HepG2 (cell line): ENCODE measurements at places on chromosomes 7 and 10. TPM values are rescaled to one million over a fixed set of nuclear protein-coding genes. Genes with fewer than 3 reads are reported as not detected.

GRCh38 chr7:147700702-147701101 is 889.9 kb upstream of the C7orf33 start:
- no peaks in the 10 kb centered on the region for H3K36me3 ChIP-seq
- no peaks in the 10 kb centered on the region for H3K27me3 ChIP-seq
- no peak overlapping the region for H3K27ac ChIP-seq
- H3K4me1 ChIP-seq, result no peaks in the 10 kb centered on the region
- DNase-seq, result no peak
- no peak overlapping the region for H3K4me3 ChIP-seq

The KCND2 gene
- not detected in 2 replicates for total RNA-seq

The GTPBP10 gene
- total RNA-seq, result 38.7 and 54.6 TPM in 2 replicates

DNA sequence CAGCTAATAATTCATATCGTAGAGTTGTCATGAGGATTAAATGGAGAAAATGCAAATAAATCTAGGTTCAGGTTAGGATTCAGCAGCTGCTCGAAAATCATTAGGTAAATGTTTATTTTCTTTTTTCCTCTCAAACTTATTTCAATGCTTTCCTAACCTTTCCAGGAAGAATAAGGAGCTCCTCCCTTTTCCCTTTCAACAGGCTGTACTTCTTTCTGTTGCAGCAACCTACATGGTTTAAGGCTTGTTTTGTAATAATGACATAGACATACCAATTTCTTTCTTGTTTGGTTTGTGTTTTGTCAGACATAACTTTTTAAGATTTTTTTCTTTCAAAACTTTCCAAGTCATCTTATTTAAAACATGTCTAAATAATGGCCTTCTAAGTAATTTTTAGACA is 18.2 kb downstream of the GPR141 start:
- no peaks in the 10 kb centered on the region for H3K4me1 ChIP-seq
- no peak overlapping the region for H3K27ac ChIP-seq
- H3K27me3 ChIP-seq, result no peaks in the 10 kb centered on the region
- H3K4me3 ChIP-seq, result no peak overlapping the region

The OR2A42 gene
- not detected in 2 replicates for total RNA-seq

The WDFY4 gene
- total RNA-seq, result not detected in 2 replicates

The ITIH5 gene
- total RNA-seq, result 3.5 and 8.9 TPM in 2 replicates

- peak within 1 kb of the TSS; percentile 81 for H3K4me3 ChIP-seq
- peak within 1 kb of the TSS; percentile 94 for H3K27ac ChIP-seq
- no peaks in the 10 kb centered on the region for H3K36me3 ChIP-seq
- no peaks in the 10 kb centered on the region for H3K27me3 ChIP-seq
- DNase-seq, result no peak
Observed at GRCh38 chr7:77415823-77416620, at the start of gene GSAP. TSS of gene GSAP (minus strand) at chr7:77416349. CDS start at chr7:77416321, 28 bp downstream.

DNA sequence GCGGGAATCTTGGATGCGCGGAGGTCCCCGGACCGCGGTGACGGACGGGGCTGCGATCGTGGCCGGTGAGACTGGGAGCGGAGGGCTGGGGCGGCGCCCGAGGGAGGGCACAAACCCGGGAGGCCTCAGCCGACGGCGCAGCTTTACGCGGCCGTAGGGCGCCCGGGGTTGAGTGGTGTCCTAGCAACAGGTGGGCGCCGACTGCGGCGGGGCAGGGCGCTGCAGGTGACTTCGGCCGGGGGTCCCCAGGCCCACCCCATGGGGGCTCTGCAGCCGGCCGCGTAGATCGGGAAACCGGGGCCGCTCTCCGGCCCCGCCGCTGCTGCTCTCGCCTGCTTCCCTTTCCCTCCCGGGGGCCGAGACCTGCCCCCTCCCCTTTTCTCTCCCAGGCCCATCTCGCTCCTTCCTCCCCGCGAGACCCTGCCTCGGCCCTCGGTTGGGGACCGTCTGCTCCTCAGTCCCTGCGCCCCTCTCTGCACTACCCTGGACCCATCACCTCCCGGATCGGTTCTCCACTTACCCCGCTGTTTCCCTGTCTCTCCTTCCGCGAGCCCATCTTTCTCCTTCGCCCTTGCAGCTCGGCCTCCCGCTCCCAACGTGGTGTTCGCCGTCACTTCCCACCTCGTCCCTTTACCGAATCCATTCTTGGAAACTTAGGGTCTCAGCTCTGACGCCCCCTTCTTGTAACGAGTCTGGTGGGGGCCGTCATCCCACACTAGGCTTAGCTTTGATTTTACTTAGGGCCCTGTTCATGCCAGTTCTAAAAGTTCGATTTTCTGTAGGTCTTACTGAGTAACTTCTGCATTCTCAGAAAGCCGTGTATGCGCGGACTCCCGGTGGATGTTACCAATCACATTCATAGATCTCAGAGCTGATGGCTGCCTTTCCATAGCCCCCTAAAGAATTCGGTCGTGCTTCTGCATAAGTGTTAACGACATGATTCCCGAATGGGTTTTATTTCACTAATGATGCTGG is 18.5 kb upstream of the ACBD5 start:
- no peak overlapping the region for H3K27ac ChIP-seq
- DNase-seq, result no peak
- H3K4me1 ChIP-seq, result peaks cover 9% of the 10 kb centered on the region; the same call in 1 of the 2 replicates
- no peaks in the 10 kb centered on the region for H3K36me3 ChIP-seq
- peak overlapping the region; percentile 46 for H3K4me3 ChIP-seq

DNA sequence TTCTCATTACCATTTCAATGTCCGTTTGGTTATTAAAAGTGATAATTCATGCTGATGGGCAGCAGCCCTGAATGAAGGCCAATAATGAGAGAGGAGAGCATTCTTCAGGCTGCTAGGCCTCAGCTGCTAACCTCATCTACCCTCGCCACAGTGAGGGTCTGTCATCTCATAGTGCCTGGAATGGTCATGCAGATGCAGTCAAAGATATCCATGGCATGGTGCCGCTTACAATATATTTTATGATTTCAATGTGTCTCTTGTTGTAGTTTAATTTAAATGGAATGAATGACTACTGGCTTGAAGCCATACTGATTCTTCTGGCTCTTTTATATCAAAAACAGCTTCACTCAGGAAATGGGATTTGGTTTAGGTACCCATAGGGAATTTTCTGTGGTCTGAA is 126.9 kb downstream of the SLC16A9 start:
- H3K4me1 ChIP-seq, result no peaks in the 10 kb centered on the region
- H3K4me3 ChIP-seq, result no peak overlapping the region
- H3K27me3 ChIP-seq, result no peaks in the 10 kb centered on the region
- DNase-seq, result no peak
- no peak overlapping the region for H3K27ac ChIP-seq

DNA sequence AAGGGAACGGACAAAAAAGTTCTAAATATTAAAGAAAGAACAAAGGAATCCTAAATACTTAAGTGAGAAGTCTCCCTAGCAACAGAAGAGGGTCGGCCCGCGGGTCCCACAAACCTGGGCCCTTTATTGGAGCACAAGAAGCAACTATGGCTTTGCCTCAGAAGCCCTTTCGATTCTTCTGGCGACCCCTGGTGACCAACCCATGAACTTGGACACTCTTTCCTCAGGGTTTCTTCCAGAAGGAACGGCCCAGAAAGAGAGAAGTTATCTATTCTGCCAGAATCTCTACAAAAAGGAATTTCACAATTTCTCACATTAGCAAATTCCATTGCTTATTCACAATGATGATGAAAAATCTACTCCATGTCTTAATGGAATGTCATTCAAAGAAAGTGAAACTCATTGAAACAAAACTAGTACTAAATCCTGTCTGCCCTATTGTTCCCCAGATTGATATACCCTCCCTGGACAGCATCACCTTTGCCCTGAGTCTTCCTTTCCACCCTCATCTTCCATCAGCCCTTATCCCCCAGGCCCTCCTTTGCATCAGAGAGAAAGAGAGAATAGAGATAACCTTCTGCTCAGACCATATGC is 43.7 kb downstream of the CPVL start:
- no peak overlapping the region for H3K27ac ChIP-seq
- peak; percentile 48 for DNase-seq
- no peak overlapping the region for H3K4me3 ChIP-seq
- peaks cover 39% of the 10 kb centered on the region for H3K4me1 ChIP-seq
- H3K27me3 ChIP-seq, result no peaks in the 10 kb centered on the region

GRCh38 chr10:127146661-127147060 is 49.7 kb downstream of the INSYN2A start:
- no peak overlapping the region for H3K27ac ChIP-seq
- H3K4me1 ChIP-seq, result no peaks in the 10 kb centered on the region
- H3K36me3 ChIP-seq, result 0 out of 2 replicates have a peak, but pooled peaks cover 1% of the 10 kb centered on the region
- H3K27me3 ChIP-seq, result no peaks in the 10 kb centered on the region
- DNase-seq, result no peak
- no peak overlapping the region for H3K4me3 ChIP-seq

GRCh38 chr7:153675131-153675530 is 377.1 kb upstream of the DPP6 start:
- H3K27ac ChIP-seq, result no peak overlapping the region
- no peak for DNase-seq
- no peaks in the 10 kb centered on the region for H3K4me1 ChIP-seq
- H3K27me3 ChIP-seq, result no peaks in the 10 kb centered on the region

The CDHR3 gene
- 8.2 and 11.8 TPM in 2 replicates for total RNA-seq

The SKIDA1 gene
- 1.4 and 1.5 TPM in 2 replicates for total RNA-seq

The EVX1 gene
- not detected in 2 replicates for total RNA-seq

The FZD8 gene
- total RNA-seq, result 0.07 TPM in 1 of 2 replicates, not detected in the other

DNA sequence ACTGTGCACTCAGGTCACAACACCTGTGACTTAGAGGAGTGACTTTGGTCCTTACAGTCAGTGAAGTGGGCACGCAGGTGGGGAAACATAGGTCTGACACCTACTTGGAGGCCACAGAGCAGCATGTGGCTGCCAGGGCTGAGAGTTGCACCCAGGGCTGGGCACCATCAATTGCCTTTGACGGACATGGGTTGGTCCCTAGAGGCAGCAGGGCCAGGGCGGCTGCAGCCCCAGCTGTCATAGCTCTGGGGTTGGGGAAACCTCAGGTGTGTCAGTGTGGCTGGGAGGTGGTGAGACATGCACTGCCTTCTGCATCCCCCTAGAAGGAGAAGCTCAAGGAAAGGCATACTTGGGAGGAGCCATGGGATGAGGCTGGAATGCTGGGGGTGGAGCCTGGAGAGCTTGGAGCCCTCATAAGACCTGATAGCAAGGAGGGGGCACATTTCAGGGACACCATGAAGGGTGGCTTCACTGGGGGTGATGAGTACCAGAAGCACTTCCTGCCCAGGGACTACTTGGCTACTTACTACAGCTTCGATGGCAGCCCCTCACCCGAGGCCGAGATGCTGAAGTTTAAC is at the start of gene INMT:
Gene INMT, plus strand, starts transcription at position 440 of the 578 bp plus-strand sequence. Its CDS starts 16 bp downstream, at position 456.
- H3K27ac ChIP-seq, result no peak within 1 kb of the TSS
- H3K36me3 ChIP-seq, result no peaks in the 10 kb centered on the region
- H3K4me1 ChIP-seq, result peaks cover 12% of the 10 kb centered on the region
- no peaks in the 10 kb centered on the region for H3K27me3 ChIP-seq
- no peak within 1 kb of the TSS for H3K4me3 ChIP-seq

GRCh38 chr7:137151041-137151689 is 192.4 kb downstream of the PTN start:
- H3K4me3 ChIP-seq, result no peak overlapping the region
- no peak for DNase-seq
- H3K27me3 ChIP-seq, result no peaks in the 10 kb centered on the region
- no peaks in the 10 kb centered on the region for H3K36me3 ChIP-seq
- H3K27ac ChIP-seq, result no peak overlapping the region
- H3K4me1 ChIP-seq, result no peaks in the 10 kb centered on the region

The GPC2 gene
- total RNA-seq, result 0.10 and 0.64 TPM in 2 replicates

- no peak overlapping the region for H3K27ac ChIP-seq
- no peaks in the 10 kb centered on the region for H3K36me3 ChIP-seq
- H3K27me3 ChIP-seq, result no peaks in the 10 kb centered on the region
- no peak overlapping the region for H3K4me3 ChIP-seq
Observed at GRCh38 chr10:33279811-33280602, 54.5 kb downstream of the NRP1 start.

- H3K27ac ChIP-seq, result no peak overlapping the region
- DNase-seq, result peak; percentile 35
- H3K36me3 ChIP-seq, result no peaks in the 10 kb centered on the region
- no peak overlapping the region for H3K4me3 ChIP-seq
Observed at GRCh38 chr10:84845628-84846261, 517.4 kb downstream of the CCSER2 start.

- H3K4me3 ChIP-seq, result no peak overlapping the region; the same call in 1 of the 2 replicates
- no peaks in the 10 kb centered on the region for H3K27me3 ChIP-seq
- H3K27ac ChIP-seq, result peak overlapping the region; percentile 60
Observed at GRCh38 chr10:11986593-11987216, 55.9 kb downstream of the UPF2 start.

The ATP6V0E2 gene
- 142 and 203 TPM in 2 replicates for total RNA-seq

The SPDYE8 gene
- not detected in 2 replicates for total RNA-seq

- peaks cover 7% of the 10 kb centered on the region; the same call in 1 of the 2 replicates for H3K4me1 ChIP-seq
- DNase-seq, result no peak
- H3K27me3 ChIP-seq, result peaks cover 15% of the 10 kb centered on the region; the same call in 2 of the 3 replicates
Observed at GRCh38 chr10:7199152-7199760, 211.6 kb downstream of the SFMBT2 start.

The LFNG gene
- 0.44 TPM in 1 of 2 replicates, not detected in the other for total RNA-seq

GRCh38 chr10:114684084-114684821 is 26.2 kb upstream of the ABLIM1 start:
- H3K27me3 ChIP-seq, result no peaks in the 10 kb centered on the region
- peak; percentile 50 for DNase-seq
- H3K4me1 ChIP-seq, result peaks cover 42% of the 10 kb centered on the region
- H3K27ac ChIP-seq, result peak overlapping the region; percentile 69
- H3K36me3 ChIP-seq, result no peaks in the 10 kb centered on the region

GRCh38 chr10:96290368-96291133 is 13.7 kb upstream of the DNTT start:
- no peak overlapping the region for H3K27ac ChIP-seq
- no peak for DNase-seq
- H3K4me1 ChIP-seq, result peaks cover 18% of the 10 kb centered on the region
- H3K27me3 ChIP-seq, result peaks cover 5% of the 10 kb centered on the region; the same call in 2 of the 3 replicates
- H3K36me3 ChIP-seq, result no peaks in the 10 kb centered on the region

The CYP17A1 gene
- 0.13 and 0.14 TPM in 2 replicates for total RNA-seq

DNA sequence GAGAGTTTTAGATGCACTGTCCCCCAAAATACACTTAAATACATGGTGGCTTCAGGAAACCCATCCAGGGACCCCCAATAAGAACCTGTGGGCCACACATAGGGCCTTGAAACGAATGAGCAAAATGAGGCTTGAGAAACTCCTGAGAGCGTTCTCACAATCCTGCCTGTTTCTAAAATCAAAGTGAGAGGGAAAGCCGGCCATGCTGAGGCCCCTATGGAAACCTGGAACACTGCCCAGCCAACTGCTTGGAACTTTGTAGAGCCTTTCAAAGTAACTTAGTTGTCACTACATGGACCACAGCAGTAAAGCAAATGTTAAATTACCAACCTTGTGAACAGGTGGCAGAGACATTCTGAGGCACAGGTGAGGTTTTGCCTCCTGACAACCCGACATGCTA is 13.4 kb downstream of the SGMS1 start:
- H3K4me3 ChIP-seq, result no peak overlapping the region
- peaks cover 56% of the 10 kb centered on the region for H3K4me1 ChIP-seq
- no peaks in the 10 kb centered on the region for H3K27me3 ChIP-seq

The KLF14 gene
- not detected in 2 replicates for total RNA-seq

The RAMP3 gene
- not detected in 2 replicates for total RNA-seq

DNA sequence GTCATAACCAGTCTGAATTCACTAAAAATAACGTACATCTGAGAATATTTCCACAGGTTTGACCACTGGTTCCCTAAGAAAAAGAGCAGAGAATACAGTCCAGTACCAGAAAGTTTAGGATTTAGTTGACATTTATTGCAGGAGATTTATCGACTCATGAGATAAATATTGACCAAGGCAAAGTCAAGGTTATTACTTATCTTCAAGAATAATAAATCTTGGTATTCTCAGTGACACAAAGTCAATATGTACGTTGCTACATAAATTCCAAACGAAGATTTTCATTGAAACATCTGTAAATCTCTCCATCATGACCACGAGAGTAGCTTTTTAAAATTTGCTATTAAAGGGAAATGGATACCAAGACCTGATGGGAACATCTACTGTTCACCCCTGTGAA is 39.4 kb upstream of the GRB10 start:
- no peaks in the 10 kb centered on the region for H3K36me3 ChIP-seq
- no peak for DNase-seq
- no peak overlapping the region for H3K4me3 ChIP-seq
- no peaks in the 10 kb centered on the region for H3K27me3 ChIP-seq
